ENCODE measurements at places on chromosomes 1 and 21.

DNA sequence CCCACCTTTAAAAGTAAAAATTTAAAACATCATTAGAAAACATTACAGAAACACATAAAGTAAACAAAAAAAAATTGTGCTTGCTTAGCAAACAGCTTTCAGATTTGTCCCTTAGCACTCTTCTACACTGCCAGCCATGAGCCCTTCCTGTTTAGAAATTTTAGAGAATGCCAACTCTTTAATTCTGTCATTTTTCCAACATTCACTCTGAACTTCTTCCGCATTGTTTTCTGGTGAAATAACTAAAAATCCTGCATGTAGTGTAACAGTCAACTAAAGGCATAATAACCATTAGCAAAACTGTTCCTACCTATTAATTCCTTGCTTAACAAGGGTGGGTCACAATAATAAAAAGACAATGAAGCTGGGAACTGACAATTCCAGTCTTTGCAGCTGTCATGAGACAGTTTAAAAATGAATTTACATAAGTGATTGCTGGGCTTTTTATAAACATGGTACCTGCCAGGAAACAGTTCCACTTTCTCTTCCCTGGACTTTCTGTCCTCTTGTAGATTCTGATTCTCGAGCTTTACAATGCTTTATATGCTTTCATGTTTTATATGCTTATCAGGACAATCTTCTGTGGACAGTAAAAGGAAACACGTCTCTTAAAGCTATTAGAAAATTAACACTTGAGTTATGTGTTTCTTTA is 19.0 kb downstream of the GNG12 start:
- no peak for DNase-seq

DNA sequence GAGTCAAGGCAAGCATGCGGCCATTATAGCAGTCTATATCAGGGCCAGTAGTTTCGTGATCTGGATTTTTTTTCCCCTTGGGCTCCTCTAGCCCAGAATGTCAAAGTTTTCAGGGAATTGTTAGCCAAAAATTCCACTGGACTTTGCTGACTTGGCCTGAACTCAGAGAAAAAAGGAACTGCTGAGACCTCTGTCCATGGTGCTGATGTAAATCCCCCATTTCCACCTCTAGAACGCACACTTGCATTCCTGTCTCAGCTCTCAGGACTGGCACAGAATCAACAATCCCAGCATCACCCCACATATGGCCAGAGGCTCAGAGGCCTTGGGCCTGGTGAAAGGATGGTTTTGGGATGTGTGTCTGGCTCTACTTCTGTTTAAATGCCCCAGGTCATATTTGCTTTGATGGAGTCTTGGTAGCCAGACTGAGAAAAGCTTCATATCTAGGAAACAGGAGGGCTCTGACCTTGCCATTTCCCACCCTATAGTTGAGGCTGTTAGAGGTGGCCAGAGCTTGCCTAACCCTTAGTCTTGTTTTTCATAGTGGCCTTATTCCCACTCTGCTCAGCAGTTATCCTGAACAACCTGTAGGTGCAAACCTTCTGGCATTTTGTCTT is 16.9 kb upstream of the EFCAB14 start:
- DNase-seq, result no peak

DNA sequence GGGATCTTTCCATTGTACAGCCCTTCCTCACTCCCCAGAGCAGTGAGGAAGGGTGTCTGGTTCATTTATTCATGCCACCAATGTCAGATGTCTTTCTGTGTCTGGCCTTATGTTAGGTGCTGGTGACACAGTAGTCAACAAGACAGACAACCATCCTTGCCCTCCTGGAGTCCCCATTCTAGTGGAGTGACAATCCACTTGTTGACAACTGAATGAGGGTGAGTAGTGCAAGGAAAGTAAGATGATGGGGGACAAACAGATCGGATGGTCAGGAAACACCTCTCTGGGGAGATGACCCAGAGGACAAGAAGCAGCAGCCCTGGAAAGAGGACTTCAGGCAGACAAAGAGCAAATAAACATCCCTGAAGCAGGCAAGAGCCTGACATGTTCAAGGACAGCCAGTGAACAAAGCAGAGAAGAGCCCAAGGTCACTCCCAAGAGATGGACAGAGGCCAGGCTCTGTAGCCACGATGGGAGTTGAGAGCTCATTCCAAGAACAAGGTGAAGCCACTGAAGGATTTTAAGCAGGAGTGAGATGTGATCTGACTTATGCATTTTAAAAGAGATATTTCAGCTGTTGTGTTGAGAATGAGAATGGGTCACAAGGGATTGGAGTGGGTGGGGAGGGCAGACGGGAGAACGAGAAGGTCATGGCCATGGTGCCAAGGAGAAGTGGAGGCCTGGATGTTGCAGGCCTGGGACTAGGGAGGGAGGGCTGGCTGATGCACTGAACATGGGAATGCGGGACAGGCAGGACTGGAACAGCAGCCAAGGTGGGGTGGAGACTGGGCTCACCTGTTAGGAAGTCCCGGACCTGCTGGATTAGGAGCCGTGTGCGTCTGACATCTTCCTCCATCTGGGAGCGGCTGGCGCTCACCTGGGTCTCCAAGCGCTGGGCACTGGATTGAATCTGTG is 30.2 kb downstream of the LAMB3 start:
- DNase-seq, result no peak

- no peak for DNase-seq
Observed at GRCh38 chr1:61477301-61477700, 247.6 kb downstream of the TM2D1 start.

DNA sequence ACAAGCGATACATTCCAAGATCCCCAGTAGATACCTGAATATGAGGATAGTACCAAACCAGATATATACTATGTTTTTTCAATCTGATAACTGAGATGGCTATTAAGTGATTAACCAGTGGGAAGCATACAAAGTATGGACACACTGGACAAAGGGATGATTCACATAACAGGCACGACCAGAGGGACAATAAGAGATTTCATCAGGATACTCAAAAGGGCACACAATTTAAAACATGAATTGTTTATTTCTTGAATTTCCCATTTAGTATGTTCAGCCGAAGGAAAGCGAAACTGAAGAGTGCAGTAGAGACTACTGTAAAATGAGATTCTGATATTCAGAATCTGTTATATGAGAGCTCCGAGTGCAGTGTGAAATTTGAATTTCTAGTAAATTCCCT is 10.6 kb downstream of the ZZZ3 start:
- no peak for DNase-seq

- DNase-seq, result no peak
Observed at GRCh38 chr1:178077917-178078316, 16.0 kb upstream of the RASAL2 start.

DNA sequence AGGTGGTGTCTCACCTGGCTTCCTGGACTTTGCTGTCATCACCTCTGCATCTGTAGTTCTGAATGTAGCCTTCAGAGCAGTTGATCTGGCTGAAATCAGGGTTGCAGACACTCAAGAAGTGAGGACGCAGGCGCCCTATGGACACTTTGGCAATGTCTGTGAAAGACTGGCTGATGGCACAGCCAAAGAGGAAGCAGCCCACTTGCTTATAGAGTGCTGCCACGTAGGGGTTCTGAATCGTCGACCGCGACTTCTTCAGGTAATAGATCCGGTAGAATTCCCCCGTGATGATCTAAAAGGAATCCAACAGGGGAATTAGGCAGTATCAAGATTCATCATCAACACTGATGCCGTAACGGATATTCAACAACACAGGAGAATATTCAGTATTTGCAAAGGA is 55.1 kb downstream of the PLPP3 start:
- no peak for DNase-seq

GRCh38 chr1:219882096-219882495 is 46.3 kb downstream of the SLC30A10 start:
- no peak for DNase-seq

- DNase-seq, result no peak
Observed at GRCh38 chr1:232684371-232685105, 54.6 kb upstream of the SIPA1L2 start.

GRCh38 chr1:3881193-3881480 is 18.9 kb downstream of the C1orf174 start:
- DNase-seq, result no peak

DNA sequence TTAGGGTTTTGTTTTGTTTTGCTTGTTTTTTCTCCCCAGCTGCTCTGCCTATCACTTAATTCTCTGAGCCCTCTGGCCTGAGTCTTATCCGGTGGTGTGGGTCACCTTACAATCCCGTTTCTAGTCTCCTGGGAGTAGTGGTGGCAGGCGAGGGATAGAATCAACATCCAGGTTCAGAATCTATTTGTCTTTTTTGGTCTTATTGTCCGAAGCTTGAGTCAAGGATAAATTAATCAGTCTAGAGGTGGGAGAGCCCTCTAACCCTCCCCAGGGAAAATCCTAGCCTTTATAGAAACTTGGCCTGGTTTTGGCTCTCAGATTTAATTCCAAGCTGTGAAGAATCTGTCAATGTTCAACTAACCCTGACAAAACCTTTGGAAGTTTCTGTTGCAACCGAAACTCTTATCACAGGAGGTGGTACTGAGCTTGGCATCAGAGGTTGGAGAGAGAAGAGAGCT is 246.3 kb downstream of the FGGY start:
- no peak for DNase-seq

DNA sequence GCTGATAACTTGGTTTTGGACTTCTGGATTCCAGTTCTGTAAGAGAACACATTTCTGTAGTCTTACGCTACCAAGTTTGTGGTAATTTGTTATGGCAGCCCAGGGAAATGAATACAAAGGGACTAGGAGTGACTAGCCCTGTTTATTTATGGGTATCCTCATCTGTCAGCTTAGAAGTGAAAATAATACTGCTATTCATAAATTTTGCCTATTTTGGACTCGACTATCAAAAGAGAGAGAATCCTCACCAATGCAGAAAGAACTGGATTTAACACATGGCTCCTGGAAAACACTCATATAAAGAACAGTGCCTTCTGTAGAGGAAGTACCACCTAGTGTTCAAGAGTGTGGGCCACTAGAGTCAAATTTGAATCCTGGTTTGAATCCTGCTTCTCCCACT is 22.6 kb downstream of the HSD11B1 start:
- no peak for DNase-seq

DNA sequence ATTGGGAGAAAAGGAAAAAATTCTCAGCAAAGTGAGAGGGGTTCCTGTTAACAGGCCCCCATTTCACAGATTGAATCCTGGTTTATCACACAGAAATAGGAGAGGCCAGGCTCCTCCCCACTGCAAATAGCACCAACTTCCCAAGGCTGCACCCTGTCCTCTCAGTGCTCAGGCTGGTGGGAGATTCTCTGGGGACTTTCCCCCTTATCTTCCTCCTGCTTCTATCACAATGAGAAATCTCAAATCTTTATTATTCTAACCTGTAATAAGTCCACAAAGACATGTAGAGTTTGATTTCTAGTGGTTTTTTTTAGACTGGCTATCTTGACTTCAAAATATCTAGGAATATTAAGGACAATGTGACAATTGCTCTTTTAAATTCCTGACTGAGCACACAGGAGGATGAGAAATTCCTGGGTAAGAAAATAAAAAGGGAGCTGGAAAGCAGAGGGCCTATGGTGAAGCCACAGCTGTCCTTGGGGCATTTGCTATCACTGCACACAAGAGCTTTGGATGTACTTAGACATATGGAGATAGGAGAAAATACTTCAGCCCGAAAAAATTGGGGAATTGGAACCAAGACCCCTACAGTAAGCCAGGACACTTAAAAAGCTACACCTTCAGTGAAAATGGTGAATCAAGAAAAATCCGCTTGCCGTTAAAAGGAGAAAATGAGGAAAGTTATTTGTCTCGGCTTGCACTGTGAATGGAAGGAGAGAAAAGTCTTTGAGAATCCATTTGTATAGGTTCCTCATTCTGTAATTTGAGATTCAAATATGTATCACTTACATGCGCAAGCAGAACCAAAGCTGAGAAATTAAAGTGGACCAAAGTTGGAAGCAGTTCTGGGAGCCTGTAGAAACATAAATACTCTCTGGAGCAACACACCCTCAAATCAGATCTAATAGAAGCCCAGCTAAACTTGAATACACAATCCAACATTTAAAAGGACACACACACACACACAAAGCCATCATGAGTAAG is 65.9 kb upstream of the C1orf105 start:
- DNase-seq, result no peak

- DNase-seq, result peak; percentile 64
Observed at GRCh38 chr1:204453141-204453772, 41.3 kb downstream of the PIK3C2B start.

GRCh38 chr21:38410466-38410865 is 87.8 kb downstream of the ERG start:
- DNase-seq, result no peak

- DNase-seq, result no peak
Observed at GRCh38 chr1:208298593-208299269, 54.5 kb upstream of the PLXNA2 start.

GRCh38 chr1:47569681-47570470 is 132.0 kb downstream of the FOXD2 start:
- DNase-seq, result no peak

DNA sequence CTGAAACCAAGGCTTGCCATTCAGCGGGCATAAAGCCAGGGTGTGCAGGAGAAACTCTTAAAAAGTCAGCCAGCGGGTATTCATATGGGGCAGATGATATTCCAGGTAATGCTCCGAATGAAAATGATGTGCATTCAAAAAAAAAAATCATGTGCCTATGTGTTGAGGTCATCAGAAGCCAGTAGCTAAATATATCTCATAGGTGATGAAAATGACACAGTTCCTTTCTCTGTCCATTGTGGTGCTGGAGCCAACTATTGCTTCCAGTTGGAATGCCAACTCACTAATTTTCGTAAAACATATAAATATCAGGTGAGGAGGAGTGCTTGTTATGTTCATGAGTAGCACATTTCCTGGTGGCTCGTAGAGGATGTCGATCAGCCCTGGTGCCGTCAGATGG is 23.2 kb downstream of the AJAP1 start:
- no peak for DNase-seq

GRCh38 chr1:183148599-183148998 is 37.5 kb upstream of the LAMC2 start:
- DNase-seq, result no peak

DNA sequence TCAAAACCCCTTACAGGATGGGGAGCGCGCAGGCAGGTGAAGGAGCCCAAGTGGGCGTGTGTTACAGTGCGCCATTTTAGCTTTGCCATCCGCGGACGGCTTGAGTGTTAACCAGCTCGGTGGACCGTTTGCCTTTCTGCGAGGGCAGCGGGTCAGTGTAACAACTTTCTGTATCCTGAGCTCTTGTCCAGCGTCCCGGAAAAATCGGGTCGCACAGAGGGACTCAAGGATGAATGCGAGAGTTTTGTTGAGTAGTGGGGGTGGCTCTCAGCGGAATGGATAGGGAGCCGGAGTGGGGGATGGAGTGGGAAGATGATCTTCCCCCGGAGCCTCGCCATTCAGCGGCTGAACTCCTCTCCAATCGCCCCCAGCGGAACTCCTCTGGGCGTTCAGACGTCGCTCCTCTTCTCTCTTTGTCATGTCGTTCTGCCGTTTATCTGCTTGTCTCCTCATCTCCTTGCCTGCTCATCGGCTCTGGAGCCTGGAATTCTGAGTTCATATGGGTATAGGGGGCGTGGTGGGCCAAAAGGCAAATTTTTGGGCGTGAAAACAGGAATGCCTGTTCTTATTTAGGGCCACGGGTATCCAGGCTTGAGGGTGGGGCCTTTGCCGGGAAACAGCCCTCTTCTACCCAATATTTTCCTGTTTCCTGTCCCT is 295.4 kb downstream of the CTH start:
- no peak for DNase-seq

DNA sequence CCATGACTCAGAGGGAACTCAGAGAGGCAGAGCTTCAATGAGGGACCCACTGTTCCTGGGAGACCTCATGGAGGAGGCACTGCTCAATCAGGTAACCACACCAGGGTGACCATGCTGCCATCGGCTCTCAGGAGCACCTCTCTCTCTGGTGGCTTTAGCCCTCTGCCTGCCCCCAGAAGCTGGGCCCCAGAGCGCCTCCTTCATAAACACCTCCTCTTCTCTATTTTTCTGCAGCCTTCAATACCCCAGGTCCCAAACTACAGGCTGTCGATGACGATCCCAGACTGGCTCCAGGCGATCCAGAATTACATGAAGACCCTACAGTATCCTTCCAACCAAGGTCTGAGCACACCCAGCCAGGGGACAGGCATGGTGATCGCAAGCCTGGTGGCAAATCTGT is 10.6 kb downstream of the VASH2 start:
- no peak for DNase-seq
